ENCODE measurements at places on chromosomes 5 and 9. TPM values are rescaled to one million over a fixed set of nuclear protein-coding genes. Genes with fewer than 3 reads are reported as not detected.
A peak's percentile ranks its signal among the peaks of the same experiment; 100 is the strongest.

IFNA2 gene
- not detected for total RNA-seq

NTRK2 gene
- total RNA-seq = 3.5 TPM

PCA3 gene
- total RNA-seq = not detected

DNA sequence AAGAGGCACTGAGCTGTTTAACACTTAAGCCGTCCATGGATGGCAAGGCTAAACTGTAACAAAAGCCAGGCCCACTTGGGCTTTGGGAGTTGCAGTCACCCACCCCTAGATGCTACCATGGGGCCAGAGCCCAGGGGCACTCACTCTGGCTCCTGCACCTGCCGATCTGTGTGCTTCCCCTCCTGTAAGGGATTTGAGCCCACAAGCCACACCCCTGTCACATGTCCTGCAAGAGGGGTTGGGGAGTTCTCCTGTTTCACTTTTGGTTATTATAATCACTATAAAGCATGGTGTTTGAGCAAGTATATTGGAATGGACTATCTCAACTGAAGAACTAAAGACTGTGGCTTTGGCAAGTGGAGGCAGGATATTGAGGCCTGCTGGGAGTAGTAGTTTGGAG is 14.0 kb upstream of the GPR151 start:
- no peak for DNase-seq

DNA sequence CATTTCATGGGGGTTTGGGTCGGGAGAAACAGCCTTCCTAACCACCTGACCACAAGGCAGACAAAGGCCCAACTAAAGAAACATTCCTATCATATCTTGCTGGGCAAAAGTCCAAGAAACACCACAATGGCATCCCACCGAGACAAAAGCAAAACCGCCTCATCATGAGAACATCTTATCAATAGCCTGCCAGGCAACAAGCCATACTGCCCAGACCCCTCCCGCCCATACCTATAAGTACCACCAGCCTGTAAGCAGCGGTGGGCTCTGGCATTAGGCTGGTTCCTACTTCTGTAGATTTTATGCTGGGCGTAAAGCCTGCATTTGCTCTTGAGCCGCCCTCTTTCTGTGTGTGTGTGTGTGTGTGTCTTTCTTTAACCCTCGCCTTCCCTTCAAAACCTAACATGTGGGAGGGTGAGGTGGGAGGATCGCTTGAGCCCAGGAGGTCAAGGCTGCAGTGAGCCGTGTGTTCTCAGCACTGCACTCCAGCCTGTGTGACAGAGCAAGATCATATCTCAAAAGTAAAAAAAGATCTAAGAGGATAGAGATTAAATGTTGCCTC is 56.9 kb downstream of the PDE6A start:
- no peak for DNase-seq

GRCh38 chr9:100426189-100426529 is 784 bp upstream of the MSANTD3 start:
- DNase-seq = no peak

GRCh38 chr9:90296539-90296938 is 346.1 kb downstream of the DIRAS2 start:
- DNase-seq = no peak

GRCh38 chr5:116482394-116482793 is 92.2 kb downstream of the SEMA6A start:
- no peak for DNase-seq

DNA sequence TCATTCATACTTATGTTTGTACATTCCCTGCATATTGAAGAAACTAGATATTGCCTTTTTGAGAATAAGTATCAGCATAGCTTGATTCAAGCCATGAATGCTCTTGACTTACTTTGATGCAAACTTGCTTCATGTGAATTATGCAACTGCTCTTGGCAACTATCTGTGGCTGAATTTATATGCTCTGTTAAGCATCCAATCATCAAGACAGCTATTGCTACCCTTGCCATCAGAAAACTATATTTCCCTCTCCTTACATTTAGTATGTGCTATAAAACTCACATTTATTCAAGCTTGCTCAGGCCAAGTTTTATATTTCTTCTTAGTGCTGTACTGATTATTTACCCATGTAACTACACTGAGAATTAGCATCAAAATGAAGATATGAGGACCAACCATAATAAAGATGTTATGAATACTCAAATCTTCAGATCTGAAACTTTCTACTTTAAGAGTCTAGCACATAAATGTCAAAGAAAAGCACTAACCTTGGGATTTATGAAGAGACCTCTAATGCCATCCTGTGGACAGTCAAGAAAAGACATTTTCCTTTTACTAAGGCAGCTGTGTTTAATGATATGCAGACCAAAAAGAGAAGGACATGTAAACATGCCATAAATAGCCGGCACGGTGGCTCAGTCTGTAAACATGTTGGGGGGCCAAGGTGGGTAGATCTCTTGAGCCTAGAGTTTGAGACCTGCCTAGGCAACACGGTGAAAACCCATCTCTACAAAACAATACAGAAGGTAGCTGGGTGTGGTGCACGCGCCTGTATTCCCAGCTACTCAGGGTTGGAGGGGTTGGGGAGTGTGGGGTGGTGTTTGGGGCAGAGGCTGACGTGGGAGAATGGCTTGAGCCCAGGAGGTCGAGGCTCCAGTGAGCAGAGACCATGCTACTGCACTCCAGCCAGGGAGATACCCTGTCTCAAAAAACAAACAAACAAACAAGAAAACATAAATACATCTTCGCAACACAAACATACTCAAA is 267.0 kb upstream of the TYRP1 start:
- no peak for DNase-seq

GRCh38 chr5:14735944-14736343 is 71.4 kb downstream of the OTULIN start:
- peak; percentile 35 for DNase-seq

DNA sequence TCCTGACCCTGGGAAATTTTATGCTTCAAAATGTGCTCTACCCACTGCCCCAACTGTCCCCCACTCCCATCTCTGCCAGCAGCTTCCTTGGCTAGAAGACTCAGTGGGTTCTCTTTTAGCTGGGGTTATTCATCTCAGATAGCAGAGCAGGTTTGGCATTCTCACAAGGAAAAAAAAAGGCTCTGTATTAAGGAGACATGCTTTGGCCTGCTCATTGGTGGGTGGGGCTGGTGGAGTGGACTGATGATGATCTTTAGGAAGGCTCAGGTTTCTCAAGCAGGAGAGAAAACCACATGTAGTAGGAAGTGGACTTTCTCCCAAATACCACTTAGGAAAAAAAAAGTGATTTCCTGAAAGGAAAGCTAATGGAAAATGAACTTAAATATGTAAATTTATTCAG is 279.2 kb upstream of the ZNF462 start:
- no peak for DNase-seq

GRCh38 chr5:175118700-175119309 is 325.2 kb downstream of the DRD1 start:
- DNase-seq = no peak

GRCh38 chr9:98962861-98963260 is 19.2 kb downstream of the COL15A1 start:
- no peak for DNase-seq
